Stimulated activated CD8-positive, alpha-beta memory T cell treated with anti-CD3 and anti-CD28 coated beads, Interleukin-7, amount 100 ng/mL, for 48 hours (primary cell): ENCODE measurements at places on chromosomes 6 and 20.

DNA sequence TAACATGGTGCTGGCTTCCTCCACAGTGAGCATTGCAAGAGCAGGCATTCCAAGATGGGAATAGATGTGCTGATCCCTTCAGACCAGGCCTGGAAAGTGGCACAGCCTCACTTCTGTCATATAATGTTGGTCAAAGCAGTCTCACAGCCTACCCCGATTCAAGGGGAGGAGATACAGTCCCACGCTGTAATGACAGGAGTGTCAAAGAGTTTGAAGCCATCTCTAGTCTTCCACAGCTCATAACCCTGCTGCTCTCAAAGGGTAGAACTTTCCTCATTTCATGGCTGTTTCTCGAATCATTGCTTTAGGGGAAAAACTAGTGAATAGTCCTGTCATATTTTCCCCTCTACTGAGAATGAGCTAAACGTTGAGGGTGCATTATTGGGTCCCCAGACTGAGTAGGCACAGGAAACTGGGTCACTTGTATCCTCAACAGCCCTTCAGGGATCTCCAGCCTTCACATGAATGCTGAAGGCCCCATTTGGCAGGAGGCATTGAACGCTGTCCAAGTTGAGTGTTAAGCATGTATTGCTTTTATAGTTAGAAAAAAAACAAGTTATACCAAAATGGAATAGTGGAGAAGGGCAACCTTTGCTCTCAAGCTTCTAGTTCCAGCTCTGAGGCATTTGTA, 27.3 kb downstream of the DTD1 start:
- no peak for DNase-seq

DNA sequence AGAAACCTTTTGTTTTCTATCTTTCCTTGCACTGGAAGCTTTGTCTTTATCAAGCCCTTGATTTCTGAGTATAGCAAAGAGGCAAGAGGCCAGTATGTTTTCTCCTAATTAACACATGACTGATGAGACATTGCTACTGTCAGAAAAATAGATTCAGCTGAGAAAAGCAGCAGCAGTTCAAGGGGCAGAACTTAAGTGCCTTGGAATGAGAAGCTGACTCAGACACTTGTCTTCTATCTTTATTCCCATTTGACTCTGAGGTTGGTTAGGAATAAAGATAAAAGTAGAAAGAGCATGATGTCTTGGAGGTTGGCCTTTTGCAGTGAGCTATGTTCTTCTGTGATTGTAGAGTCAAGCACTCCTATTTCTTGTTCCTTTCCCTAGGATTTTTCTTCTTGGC, 79.1 kb upstream of the MAN1A1 start:
- no peak for DNase-seq

GRCh38 chr6:81382852-81383251, 369.6 kb downstream of the TENT5A start:
- DNase-seq: no peak

DNA sequence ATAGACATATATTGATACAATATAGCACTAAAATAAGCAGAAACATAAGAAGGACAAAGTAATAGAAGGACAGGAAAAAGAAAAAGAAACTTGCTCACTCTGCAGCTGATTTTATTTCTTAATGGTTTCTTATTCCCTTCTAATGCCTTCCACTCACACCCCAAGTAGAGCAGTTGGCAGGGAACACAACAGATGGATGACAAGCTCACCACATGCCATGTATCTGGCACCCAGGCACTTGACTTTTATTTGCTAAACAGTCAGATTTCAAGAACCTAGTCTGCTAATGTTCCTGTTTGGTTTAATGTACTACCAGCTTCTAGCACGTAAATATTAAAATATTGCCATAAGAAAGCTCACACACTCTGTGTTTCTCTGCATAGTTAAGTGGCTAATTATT, 87.1 kb downstream of the COL19A1 start:
- no peak for DNase-seq

GRCh38 chr6:74182992-74183391, 487.0 kb downstream of the CD109 start:
- no peak for DNase-seq

GRCh38 chr6:351011-351866, 40.3 kb upstream of the IRF4 start:
- no peak for DNase-seq

GRCh38 chr20:52234302-52235045, 42.9 kb upstream of the ZFP64 start:
- no peak for DNase-seq

DNA sequence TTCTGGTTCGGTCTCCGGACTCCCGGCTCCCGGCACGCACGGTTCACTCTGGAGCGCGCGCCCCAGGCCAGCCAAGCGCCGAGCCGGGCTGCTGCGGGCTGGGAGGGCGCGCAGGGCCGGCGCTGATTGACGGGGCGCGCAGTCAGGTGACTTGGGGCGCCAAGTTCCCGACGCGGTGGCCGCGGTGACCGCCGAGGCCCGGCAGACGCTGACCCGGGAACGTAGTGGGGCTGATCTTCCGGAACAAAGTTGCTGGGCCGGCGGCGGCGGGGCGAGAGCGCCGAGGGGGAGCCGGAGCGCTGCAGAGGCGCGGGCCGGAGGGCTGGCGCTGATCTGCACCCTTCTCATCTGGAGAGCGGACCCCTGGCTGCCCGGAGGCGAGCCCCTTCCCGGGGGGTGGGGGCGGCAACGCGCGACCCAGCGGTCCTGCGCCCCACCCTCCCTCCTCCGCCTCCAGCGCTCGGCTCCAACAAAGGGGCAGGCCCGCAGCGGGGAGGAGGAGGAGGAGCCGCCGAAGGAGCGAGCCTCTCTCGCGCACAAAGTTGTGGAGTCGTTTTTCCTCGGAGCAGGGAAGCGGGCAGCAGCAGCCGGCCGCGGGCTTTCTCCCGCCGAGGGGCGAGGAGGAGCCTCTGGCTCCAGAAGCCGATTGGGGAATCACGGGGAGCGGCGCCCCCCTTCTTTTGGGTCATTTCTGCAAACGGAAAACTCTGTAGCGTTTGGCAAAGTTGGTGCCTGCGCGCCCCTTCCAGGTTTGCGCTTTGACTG, at the start of gene UTRN:
Gene UTRN, plus strand, starts transcription at position 553 of the 765 bp plus-strand sequence. CDS start 6,494 bp downstream, outside the sequence.
- DNase-seq: no peak

- DNase-seq: no peak
Observed at GRCh38 chr6:51926125-51926524, 161.3 kb downstream of the PKHD1 start.

- no peak for DNase-seq
Observed at GRCh38 chr6:3450888-3451287, 6.0 kb downstream of the SLC22A23 start.

DNA sequence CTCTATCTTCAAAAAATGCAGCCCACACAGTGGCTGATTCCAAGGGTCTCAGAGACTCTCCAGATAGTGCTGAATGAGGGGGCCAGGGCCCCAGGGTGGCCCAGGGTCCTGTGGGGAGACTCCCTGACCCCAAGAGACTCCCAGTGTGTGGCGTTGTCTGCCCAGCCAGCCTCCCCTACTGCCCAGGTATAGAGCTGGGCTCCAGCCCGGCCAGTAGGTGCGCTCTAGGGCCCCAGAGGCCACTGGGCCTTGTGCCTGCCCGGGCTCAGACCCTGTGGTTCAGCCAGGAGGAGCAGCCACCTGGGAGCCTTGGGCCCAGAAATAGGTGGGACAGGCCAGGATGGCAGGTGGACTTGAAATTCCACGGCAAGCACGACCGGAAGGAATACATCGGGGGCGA, 30.3 kb upstream of the GATA5 start:
- no peak for DNase-seq

- no peak for DNase-seq
Observed at GRCh38 chr6:137237413-137238170, 18.4 kb upstream of the IFNGR1 start.

- DNase-seq: no peak
Observed at GRCh38 chr6:109241199-109241598, 141.1 kb downstream of the CD164 start.

- no peak for DNase-seq
Observed at GRCh38 chr20:4657096-4657495, 64.6 kb upstream of the PRND start.

DNA sequence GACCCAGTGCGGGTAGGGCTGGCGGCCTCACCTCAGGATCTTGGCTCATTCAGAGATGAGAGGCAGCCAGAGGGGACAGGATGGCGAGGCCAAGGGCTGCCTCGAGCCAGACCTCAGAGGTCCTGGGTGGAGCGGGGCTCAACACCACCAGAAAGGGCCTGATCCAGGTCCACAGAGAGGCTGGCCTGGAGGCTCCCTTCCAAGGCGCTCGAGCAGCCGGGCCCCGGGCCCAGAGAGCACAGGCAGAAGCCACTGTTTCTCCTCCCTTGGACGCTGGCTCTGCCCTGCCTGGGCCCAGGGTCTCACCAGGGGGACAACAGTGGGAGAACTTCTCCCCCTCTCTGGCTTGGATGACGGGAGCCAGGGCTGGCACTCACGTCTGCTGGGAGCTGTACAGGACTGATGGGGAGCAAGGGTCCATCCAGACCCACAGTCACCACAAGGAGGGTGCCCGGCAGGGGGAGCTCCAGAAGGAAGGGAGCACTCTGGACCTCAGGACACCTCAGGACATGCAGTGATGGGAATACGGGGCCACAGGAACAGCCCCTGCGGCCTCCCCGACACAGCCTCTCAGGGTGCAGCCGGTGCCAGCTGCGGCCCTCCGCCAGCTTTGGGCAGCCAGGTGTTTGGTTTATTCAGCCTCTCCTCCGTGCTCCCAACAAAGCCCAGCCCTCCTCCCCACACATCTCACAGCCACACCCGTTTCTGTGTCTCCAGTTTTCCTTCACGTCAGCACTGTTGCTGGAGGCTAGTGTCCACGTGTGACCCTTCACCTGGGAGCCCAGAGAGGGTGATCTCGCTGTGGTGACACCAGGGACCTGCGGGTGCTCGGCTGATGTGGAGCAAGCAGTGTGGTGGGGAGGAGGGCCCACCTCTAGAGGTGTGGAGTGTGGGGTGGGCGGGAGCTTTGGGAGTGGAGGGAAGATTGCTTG, 8.7 kb downstream of the RPS21 start:
- no peak for DNase-seq

DNA sequence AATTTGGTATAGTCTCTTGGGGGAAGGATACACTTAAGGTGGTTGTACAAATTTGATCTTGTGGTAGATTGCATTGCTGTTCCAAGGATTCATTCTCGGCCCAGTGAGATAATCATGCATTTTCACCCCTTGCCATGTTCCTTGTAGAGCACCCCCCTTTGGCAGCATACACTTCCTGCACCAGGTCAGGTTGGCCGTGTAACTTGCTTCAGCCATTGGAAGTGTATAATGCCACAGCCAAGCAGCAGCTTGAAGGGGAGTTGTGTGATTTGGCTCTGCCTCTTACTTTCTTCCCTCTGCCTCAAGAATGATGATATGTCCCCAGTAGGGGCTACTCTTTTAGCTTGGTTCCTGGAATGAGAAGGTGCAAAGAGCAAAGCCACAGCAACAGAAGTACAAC, 21.9 kb downstream of the CCN2 start:
- DNase-seq: no peak

DNA sequence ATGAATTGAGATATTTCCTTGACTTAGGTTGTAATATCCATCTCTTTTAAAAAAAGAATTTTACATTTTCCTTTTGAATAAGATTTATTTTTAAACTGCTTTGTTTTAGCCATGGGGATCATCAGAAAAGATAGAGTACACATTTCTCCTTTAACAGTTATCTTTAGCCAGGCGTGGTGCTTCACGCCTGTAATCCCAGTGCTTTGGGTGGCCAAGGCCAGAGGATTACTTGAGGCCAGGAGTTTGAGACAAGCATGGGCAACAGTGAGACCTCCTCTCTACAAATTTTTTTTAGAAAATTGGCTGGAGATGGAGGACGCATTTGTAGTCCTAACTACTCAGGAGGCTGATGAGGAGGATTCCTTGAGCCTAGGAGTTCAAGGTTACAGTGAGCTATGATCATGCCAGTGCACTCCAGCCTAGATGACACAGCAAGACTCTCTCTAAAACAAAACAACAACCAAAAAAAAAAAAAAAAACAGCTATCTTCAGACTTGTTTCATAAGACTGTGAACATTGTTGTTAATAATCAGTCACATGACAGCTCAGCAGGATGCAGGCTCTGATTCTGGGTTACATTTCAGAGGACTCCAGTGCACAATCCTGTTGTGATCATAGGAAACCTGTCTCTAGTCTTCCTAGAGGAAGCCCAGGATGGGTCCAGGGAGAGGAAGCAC, 2.0 kb upstream of the SLC17A3 start:
- no peak for DNase-seq

DNA sequence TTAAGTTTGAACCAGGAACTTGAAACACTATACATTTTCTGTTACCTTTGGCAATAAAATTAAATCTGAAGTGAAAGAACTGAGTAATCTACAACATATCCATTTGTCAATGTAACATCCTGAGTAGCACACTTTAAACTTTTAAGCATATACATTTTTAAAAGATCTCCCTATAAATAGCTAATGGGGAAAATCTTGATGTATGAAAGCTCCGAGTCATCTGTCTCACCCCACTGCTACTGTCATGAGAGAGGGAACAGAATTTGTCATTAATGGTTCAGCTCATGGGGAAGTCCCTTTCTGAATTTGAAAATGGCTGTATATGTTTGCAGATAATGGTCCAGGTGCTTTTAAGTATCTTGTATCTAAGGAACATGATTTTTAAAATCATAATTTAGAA, 55.2 kb upstream of the NOX3 start:
- DNase-seq: no peak

GRCh38 chr20:16106191-16106849, 466.9 kb downstream of the KIF16B start:
- DNase-seq: no peak

DNA sequence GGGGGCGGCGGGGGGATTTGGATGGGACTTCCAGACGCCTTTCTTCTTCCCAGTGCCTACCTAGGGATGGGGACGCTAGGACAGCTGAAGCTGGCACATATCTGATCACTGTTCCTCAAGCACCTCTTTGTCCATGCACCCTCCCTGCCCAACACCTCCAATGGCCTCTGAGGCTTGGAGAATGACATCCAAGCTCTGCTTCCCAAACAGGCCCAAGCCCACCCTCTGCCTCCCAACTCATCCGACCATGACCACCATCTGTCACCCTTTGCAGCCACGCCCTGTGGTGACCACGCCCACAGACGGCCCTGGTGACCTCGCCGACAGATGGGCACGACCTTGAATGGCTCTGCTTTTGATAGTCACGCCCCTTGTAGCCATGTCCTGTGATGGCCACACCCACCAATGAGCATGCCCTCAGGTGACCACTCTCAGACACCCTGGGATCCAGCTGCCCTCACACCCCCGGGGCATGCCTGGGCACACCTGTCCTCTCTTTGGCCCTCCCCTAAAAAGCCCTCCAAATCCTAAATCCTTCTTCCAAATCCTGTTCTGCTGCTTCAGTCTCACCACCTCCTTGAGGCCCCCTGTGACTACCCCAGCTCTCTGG, 51.0 kb downstream of the SSR1 start:
- no peak for DNase-seq

- DNase-seq: no peak
Observed at GRCh38 chr20:16621435-16622141, 48.3 kb upstream of the KIF16B start.
